Activated T-cell treated with anti-CD3 and anti-CD28 coated beads, Interleukin-2, amount 50 U/mL, for 4 hours (primary cell): ENCODE measurements at places on chromosomes 11 and 22. TPM values are rescaled to one million over a fixed set of nuclear protein-coding genes. Genes with fewer than 3 reads are reported as not detected.

The CABP7 gene
- 0.13 TPM for total RNA-seq

The MUC6 gene
- total RNA-seq, result 0.30 TPM

DNA sequence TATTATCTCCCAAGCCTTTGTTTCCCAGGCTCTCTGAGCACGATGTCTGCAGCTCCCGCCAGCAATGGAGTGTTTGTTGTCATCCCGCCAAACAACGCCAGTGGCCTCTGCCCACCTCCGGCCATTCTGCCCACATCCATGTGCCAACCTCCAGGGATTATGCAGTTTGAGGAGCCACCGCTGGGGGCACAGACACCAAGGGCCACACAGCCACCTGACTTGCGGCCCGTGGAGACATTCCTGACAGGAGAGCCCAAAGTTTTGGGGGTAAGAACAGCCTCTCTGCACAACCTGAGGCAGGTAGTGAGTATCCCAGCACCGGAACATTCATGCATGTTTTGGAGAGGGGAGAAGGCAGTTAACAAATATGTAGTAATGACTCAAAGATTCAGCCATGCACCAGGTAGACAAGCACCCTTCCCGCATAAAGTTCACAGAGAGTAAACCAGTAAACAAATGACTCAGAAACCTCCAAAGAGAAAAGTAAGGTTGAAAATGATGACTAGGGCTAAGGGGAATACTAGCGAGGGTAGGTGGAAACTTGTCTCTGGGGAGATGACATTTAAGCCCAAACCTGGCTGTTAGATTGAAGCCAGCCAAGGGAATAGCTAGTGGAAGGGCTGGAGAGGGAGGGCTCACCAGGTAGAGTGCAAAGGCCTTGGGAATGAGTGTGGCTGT lies 7.2 kb downstream of the MS4A15 start:
- no peak for DNase-seq

DNA sequence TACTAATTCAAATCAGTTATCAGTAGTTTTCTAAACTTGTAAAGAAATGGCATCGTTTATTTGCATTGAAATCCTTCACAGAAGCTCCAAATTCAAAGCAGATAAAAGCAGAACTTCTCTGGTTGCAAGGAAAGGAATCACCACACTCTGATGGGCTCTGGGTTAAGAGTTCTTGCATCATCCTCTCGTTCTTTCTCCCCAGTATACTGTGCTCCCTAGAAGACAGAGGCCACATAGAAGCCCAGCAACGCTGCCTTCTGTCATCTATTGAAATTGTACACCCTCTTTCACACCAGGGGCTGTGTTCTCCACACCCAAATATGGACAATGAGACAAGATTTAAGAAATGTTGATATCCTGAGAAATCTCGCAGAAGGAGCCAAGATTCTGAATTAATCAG lies 29.3 kb downstream of the FAT3 start:
- DNase-seq, result no peak

GRCh38 chr11:4183410-4184057 lies 88.9 kb downstream of the RRM1 start:
- DNase-seq, result no peak
